ENCODE measurements at places on chromosomes 1 and 21. TPM values are rescaled to one million over a fixed set of nuclear protein-coding genes. Genes with fewer than 3 reads are reported as not detected.

GRCh38 chr1:46489169-46489637, 433 bp upstream of the DMBX1 start:
- DNase-seq: no peak

DNA sequence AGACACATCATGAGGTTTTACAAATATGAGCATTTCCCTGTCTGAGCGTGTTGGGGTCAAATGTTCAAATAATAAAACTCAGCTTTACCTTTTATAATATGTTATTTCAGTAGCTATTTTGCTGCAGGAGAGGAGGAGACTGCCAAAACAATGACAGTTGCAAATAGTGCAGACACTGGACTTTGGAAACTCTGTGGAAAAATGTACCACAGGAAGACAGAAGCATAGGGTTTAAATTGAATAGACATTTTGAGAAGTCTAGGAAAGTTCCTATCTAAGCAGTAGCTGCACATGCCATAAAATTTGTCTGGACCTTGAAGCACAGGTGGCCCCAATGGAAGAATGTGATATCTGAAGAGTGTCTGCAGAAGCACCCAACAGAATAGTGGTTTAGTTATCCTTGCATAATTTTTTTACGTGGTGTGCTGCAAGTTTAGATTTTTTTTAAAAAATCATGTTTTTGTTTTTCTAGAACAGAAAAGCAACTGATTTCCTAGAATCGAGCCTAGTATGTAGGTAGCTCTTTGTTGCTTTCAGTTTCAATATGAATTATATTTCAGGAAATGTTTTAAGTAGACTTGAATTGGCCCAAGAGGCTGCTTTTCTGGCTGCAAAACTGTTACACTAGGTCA, 14.0 kb upstream of the GBP5 start:
- DNase-seq: no peak

- DNase-seq: no peak
Observed at GRCh38 chr1:39585933-39586332, 9.3 kb upstream of the PABPC4 start.

DNA sequence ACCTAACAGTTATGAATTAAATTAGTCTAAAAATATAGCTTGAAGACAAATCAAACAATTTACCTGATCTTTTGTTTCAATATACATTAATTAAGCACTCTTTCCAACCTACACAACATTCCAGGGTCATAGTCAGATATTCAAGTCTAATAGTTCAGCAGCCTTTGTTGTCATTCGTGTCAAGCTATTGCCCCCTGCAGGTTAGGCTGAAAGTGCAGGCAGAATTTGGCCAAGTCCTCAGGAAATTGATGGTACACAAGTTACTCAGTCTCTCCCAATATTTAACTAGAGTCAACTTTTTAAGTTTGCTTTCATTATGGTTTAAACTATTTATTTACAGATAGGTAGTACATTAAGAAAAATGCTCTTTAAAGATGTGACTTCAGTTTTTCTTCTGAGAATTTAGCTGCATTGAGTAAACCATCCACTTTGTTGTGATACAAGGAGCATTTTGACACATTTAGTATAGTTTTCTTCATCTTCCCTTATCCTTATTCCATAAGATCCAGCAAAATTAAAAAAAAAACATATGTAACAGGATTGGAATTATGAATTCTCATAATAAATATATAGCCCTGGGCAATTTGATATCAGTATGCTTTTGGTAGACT, 130.3 kb upstream of the DPYD start:
- peak; percentile 64 for DNase-seq

DNA sequence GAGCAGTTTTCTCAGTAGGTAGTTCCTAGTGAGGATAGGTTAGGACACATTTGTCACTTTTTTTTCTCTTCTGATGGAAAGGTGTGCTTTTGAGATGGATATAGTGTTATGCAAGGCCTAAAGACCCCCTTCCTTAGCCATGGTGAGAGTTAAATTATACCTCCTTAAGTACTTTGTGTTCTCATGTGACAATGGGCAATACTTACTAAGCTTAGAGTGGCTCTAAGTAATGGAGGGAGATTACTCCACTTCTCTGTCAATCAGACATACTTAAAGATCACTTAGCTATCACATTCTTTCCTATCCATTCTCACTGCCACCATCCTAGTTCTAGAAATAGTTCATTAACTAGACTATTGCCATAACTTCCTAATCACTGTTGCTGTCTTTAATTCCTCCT, 265.6 kb downstream of the PBX1 start:
- DNase-seq: no peak

KCND3 gene
- 2.5 TPM for total RNA-seq

REN gene
- total RNA-seq: not detected

DNA sequence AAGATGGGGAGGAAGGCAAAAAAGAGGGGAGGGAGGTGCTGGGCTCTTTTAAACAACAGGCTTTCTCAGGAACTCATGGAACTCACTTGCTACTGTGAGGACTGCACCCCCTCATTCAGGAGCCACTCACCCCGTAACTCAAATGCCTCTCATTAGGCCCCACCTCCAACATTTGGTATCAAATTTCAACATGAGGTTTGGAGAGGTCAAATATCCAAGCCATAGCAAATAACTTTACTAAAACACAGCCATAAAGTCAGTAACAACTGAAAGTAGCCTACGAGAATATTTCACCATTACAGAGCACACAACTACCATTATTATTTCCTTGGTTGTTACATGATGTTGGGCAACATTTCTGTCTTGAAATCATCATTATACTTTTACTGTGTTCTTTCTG, 13.1 kb upstream of the DMRTB1 start:
- DNase-seq: no peak

GRCh38 chr1:42177541-42177981, 13.0 kb upstream of the GUCA2A start:
- peak; percentile 66 for DNase-seq

CSMD2 gene
- 1.2 TPM for total RNA-seq

DNA sequence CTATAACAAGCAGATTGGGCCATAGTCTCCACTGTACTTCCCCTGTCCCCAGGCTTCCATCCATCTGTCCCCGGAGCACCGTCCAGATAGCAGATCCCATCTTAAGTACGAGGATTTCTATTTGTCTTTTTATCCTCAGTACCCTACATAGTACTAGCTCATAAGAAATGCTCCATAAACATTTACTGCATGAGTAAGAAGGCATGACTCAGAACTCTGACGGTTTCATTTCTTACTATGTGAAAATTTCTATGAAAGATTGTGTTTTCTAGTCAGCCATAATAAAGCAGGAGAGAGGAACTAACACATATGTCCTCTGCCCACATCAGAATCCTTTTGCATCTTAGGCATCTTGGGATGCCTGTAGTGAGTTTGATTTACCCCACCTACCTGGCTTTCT, 49.5 kb downstream of the CHD1L start:
- no peak for DNase-seq

GRCh38 chr1:244603498-244603897, 49.4 kb upstream of the DESI2 start:
- no peak for DNase-seq

RYR2 gene
- 0.07 TPM for total RNA-seq

Measured in adrenal gland (tissue), 19 donors.